NCI-H69 (cell line): ENCODE measurements at places on chromosomes 12 and 14.
A peak's percentile ranks its signal among the peaks of the same experiment; 100 is the strongest.

DNA sequence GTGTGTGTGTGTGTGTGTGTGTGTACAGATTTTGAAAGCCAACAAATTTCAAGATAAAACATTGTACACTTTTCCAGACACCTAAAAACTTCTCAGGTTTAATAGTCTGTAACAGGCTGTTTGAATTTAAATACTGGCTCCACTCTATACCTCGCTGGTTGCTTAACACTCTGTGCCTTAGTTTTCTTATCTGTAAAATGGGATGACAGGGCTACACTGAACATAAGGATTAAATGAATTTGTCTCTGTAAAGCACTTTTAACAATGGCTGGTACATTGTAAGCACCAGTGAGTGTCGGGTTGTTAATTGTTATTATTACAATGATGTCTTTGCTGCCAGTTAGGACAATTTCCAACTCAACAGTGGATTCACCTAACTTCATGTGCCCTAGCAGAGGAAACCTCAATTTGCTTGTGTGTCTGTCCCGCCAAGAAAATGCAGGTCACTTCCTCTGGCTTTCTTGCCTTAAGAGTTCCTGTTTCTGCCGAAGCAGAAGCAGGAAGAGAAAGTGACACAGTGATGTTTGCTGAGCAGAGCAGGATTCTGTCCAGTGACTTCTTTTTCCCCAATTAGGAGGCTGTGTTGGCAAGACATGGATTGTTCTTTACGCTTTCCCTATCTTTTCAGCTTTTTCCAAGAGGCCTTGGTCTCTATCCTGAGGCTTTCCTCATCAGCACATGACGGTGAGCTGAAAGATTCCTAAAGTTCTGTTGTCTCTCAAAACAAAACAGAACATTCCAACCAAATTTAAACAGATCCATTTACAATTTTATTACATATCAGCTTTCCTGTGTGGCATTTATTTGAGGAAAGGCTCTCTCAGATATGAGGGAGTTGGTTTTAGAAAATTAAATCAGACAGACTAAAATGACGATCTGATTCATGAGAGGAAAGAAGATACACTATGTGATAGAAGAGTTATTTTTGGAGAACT, 154.1 kb upstream of the ATP2B1 start:
- peak; percentile 16 for DNase-seq

GRCh38 chr12:108273217-108273616, 65.9 kb downstream of the CMKLR1 start:
- DNase-seq = no peak

DNA sequence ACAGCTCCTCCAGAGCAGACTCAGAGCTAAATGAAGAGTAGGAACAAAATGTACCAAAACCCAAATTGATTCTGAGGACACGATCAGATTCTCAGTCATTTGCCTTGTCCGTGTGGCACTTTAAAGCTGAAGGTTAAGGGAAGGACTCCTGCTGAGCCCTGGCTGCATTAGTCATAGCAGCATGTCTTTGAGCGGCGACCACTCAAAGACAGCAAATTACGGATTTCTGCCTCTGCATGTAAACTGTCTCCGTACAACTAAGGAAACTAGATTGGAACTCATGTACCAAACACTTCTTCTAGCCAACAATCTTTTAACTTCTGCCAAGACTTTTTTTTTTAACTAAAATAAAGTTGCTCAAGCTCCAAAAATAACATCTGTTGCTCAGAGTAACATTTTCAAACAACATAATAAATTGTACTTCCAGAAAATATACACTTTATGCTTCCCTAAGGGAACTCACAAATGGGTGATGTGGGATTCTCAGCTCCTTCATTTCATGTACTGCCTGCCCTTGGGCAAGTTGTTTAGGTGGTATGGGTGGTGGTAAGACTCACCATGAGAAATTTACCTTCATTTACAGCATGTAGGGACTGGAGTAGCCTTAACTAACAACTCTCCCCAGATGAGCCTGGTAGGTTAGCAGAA, 56.1 kb downstream of the RERG start:
- DNase-seq = peak; percentile 55

DNA sequence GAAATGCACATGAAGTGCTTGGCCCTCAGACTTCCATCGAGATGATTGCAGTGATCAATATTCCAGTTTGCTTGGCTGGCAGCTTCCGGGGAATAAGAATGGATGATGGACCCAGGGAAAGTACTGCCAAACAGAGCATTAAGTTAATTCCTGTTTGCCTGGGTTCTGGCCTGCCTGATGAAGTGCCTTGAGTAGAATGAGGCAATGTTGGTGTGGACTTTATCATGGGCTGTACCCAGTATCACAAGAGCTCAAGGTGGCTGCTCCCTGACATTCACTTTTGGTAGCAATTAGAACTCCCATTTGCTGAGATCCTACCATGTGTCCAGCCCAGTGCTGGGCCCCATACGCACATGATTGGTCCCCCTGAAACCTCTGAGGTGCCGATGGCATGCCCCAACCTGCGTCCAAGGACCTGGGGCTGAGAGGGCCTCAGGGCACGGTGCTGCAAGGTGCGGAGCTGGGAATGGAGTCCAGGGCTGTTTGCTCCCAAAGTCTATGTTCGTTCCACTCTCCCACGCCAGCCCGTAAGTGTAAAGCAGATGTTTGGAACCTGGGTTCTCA, 80.7 kb downstream of the SLC25A47 start:
- DNase-seq = no peak

DNA sequence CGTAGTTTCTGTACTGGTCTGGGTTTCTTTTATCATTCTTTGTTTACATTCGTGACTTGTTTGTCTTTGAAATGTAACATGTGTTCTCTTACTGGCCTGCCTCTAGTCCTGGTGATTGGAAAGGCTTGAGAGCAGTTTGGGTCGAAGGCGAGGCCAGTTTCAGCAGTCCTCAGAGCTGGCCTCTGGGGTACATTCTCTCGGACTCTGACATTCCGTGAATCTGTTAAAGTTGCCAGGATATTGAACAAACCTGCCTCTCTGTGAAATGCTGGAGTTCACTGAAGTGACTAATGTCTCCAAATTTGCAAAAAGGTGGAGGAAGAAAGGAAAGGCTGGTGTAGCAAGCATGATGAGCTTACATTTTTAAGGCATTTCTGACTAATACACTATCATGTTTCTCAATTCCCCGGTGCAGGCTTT, 1.5 kb downstream of the PLEKHA5 start:
- peak; percentile 40 for DNase-seq

DNA sequence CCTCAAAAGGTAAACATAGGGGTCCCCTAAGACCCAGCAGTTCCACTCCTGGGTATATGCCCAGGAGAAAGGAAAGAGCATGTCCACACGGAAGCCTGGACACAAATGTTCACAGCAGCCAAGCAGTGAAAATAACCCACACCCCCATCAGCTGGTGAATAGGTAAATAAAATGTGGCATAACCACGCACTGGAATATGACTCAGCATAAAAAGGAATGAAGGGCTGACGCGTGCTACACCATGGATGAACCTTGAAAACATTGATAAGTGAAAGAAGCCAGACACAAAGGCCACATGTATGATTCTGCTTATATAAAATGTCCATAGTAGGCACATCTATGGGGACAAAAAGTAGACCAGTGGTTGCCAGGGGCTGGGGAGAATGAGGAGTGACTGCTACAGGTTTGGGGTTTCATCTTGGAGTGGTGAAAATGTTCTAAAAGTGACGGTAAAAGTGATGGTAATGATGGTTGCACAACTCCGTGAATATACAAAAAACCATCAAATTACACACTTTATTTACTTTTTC, 3.8 kb upstream of the SCARB1 start:
- no peak for DNase-seq

GRCh38 chr12:119942386-119942785, 46.6 kb upstream of the BICDL1 start:
- no peak for DNase-seq

DNA sequence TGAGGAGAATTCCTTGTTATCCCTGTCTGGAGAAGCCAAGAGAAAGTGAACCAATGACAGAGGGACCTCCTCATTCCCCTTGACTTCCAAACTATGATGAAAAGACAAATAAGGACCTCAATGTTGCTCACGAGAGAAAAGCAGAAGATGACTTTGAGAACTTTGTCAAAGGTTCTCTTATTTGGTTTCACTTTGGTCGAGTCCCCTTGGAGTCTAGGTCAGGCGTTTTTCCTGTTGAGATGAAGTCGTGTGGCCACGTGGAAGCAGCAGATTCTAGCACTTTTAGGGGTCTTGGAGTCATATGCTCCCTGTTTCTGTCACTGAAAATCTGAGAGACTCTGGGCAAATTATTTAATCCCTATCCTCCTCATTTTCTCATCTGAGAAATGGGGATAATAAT, 33.8 kb upstream of the COL2A1 start:
- no peak for DNase-seq

DNA sequence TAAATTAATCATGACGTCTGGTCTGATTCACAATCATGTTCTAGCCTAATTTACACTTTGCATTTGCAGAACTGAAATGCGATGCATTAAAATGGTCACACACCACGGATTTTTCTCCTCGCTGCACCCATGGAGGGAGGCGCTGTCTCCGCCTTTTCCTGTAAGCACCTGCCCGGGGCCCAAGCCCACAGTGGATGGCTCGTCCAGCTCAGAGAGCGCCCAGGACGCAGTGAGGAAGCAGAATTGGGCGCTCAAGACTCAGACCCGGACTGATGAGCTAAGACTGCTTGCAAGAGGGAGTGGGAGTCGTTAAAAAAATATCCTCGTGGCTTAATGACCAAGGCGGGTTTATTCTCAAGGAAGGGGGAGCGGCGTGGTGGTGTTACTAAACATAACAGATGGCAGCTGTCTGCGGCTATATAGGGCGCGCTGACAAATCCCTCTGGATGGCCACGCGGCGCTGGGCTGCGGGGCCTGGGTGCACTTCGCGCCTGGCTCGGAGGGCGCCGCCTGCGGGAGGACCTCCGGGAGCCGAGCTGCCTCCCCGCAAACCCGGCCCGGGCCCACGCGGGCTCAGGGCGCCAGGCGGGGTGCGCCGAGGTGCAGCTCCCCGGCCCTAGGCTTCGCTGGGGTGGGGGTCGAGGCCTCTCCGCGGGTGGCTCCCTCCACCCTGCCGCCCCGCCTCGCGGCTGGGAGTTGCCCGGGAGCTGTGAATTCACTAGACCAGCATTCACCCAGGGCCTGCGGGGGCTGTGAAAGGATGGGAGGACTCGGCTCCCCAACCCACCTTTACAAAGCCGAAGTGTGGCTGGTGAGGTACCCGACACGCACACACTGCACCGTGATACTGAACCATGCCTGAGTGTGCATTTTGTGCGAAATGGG, 78.7 kb downstream of the PPM1A start:
- peak; percentile 96 for DNase-seq

DNA sequence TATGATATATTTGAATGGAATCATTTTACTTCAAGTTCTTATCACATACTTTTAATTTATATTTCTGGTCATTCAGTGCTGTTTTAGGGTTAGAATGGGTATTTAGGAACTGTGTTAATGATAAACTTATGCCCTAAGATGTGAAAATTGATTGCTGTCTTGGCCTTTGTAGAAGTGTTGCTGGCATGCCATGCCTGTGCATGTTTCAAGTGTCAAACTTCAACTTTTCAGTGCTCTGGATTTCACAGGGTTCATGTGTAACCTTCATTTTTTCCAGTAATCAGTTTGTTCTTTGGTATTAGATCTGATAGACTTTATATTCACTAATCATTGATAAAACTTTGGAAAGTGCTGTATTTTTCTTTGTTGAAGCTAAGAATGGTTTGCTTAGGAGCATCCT, 36.6 kb downstream of the YLPM1 start:
- DNase-seq = no peak

GRCh38 chr14:65167072-65167645, 64.8 kb upstream of the MAX start:
- no peak for DNase-seq

DNA sequence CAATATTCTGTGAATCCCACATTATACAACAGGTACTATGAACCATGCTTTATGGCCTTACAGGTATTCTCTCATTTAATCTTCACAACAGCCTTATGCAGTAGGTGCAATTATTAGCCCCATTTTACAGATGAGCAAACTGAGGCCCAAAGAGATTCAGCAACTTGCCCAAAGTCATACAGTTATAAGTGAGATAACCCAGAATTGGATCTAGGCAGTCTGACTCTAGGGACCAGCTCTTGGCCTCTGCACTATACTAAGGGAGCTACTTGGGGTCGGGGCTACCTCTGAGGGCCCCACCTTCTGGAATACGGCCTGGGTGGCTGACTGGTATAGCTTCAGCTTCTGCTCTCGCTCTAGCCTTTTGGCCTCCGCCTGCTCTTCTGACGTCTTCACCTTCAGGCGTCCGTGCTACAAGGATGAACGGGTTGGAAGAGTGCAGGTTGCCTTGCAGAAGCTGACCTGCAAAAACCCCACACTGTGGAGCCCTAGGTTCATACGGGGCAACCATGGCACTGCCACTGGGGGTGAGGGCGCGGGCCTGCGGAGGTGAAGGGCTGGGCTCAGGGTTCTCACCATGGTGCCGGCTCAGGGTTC, 762 bp downstream of the RABGGTA start:
- peak; percentile 72 for DNase-seq

DNA sequence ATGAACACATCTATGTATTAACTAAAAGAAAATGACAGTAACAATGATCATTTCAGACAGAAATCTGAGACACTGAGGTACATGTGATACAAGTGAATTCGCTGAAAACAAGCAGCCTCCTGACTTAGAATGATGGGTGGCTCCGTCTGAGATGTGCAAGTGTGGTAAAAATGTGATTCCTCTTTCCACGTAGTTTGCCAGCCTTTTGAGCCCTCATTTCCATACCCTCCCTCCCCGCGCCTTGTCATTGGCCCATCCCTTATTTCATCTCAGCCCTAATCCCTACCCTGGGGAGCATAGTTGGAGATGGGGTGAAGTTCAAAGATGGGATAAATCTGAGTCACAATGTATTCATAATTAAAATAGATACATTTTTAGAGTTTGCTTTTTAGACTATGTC, 107.8 kb downstream of the BMP4 start:
- DNase-seq = no peak

GRCh38 chr12:83172866-83173649, 486.4 kb downstream of the TMTC2 start:
- DNase-seq = no peak

GRCh38 chr12:40309001-40309400, 84.2 kb downstream of the LRRK2 start:
- no peak for DNase-seq

DNA sequence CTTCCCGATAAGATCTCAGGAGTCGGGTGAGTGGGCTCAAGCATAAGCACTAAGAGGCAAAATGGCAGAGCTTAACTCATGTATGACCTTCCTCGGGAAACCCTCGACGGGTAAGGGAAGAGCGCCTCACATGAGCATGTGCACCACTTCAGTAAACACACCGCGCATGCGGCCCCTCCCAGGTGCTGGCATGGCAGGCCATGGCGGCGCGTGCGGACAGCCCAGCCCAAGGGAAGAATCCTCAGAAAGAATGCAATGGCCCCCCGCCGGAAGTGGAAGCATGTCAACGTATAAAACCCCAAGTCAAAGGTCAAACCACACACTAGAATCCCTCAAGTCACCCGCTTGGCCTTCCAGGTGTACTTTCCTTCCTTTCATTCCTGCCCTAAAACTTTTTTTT, 6.6 kb upstream of the TNFAIP2 start:
- no peak for DNase-seq

DNA sequence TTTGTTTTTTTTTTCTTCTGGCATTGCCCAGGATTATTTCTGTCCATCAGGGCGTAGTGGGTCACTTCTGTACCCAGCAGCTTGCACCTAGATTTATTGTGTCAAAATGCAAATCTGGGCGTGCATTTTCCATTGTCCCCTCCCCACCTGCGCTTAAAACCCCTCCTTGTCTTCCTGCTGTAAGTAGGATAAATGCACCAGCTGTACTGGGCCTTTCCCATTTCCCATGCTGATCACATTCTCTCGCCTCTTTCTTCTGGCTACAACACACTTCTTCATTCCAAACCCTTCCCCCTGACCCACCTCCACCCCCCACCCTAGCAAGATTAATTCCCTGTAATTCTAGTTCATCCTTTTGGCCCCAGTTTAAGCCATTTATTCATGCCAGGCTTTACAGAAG, 128.0 kb downstream of the ETV6 start:
- DNase-seq = no peak

- no peak for DNase-seq
Measured at GRCh38 chr12:98369581-98369980, 145.8 kb upstream of the TMPO start.
